Tibial nerve (tissue), 4 donors: ENCODE measurements at places on chromosomes 1 and 21. TPM values are rescaled to one million over a fixed set of nuclear protein-coding genes. Genes with fewer than 3 reads are reported as not detected.

Gene OR2M3
- not detected for total RNA-seq

DNA sequence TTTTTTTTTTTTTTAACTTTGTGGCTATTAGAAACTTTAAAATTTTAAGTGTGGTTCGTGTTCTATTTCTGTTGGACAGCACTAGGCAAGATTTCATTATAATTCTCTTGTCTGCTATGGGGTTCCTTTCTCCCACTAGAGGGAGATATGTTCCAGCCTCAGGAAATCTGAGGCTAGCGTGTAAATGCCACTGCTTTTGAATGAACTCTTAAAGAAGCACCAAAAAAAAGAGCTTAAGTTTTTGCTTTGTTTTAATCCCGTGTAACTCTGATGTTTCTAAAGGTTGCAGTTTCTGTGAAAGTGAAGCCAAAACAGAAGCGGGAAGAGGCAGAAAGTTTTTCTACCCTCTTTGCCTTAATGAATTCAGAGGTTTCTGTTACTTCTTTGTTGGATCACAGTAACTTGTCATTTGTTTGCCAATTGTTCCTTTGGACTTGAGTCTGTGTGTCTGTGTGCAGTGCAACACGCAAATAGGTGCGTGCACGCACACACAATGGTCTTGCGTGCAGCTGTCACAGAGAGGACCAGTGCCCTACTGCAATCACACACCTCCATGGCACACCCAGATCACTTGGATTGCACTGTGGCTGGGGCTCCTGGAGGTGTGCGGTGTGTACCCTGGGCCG lies 32.3 kb downstream of the HHAT start:
- no peaks in the 10 kb centered on the region for H3K27me3 ChIP-seq
- peaks cover 19% of the 10 kb centered on the region for H3K4me1 ChIP-seq
- DNase-seq: no peak

DNA sequence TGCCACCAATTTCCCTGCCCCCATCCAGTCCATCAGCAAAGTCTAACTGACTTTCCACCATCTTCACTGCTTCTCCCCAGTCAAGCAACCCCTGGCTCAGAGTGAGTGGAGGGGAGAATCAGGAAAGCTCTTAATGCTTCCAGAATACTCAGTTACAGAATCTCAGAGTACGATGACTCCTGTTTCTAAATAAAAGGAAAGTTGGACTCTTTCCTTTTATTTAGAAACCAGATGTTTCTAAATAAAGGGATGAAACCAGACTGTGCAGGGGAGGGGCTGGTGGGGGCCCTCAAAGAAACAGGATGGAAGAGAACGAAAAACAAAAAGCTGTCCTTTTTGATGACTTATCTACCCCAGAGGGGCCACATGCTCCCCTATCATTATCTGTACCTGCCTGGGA lies 85.2 kb upstream of the PPM1J start:
- no peaks in the 10 kb centered on the region for H3K4me1 ChIP-seq
- no peak overlapping the region for H3K4me3 ChIP-seq
- DNase-seq: no peak
- no peaks in the 10 kb centered on the region for H3K36me3 ChIP-seq
- no peak overlapping the region for H3K27ac ChIP-seq

Gene TRPM2
- 9.6 TPM for total RNA-seq

- H3K36me3 ChIP-seq: no peaks in the 10 kb centered on the region
- no peak overlapping the region for H3K27ac ChIP-seq
- H3K4me1 ChIP-seq: no peaks in the 10 kb centered on the region
- H3K27me3 ChIP-seq: no peaks in the 10 kb centered on the region
These were observed 12.1 kb downstream of the CLCA2 start for GRCh38 chr1:86436041-86436440.

GRCh38 chr1:41539418-41539805 lies 54.9 kb upstream of the EDN2 start:
- peaks cover 12% of the 10 kb centered on the region for H3K4me1 ChIP-seq
- no peak for DNase-seq
- H3K27me3 ChIP-seq: no peaks in the 10 kb centered on the region
- no peaks in the 10 kb centered on the region for H3K36me3 ChIP-seq

- no peak overlapping the region for H3K4me3 ChIP-seq
- no peak overlapping the region for H3K27ac ChIP-seq
- no peaks in the 10 kb centered on the region for H3K36me3 ChIP-seq
- H3K4me1 ChIP-seq: no peaks in the 10 kb centered on the region
These were observed 35.2 kb downstream of the GRIK1 start for GRCh38 chr21:29904359-29905282.

Gene CTTNBP2NL
- total RNA-seq: 28.0 TPM

DNA sequence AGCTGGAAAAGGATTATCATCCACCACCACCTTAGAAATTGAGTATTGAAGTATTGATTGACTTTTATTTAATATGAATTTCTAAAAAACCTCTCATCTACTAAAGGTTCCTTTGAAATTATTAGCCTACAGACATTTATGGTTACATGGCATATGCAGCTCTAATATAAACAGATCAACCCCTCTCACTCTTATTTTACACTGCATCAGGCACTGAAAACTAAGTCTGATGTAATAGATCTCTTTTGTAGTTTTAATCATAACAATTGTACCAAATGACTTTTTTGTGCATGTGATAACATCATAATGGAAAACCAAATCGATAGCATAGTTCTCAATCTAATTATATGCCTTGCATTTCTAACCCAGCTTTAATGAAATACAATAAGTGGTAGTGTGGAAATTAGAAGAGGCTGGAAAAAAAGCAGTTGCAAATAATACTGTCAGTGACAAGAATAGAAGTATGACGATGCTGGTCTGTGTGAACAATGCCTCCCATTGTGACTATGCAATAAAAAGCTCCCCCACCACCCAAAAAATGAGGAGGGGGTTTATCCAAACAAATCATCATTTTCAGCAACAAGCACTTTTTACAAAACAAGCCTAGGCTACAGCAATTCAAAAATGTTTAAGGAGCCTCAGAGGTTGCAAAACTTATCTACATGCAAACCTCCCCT lies 426.5 kb upstream of the NFIA start:
- DNase-seq: no peak
- H3K4me1 ChIP-seq: no peaks in the 10 kb centered on the region
- no peak overlapping the region for H3K27ac ChIP-seq
- H3K36me3 ChIP-seq: no peaks in the 10 kb centered on the region
- H3K27me3 ChIP-seq: no peaks in the 10 kb centered on the region
